NT2/D1 (cell line): ENCODE measurements at places on chromosomes 3 and 15.

DNA sequence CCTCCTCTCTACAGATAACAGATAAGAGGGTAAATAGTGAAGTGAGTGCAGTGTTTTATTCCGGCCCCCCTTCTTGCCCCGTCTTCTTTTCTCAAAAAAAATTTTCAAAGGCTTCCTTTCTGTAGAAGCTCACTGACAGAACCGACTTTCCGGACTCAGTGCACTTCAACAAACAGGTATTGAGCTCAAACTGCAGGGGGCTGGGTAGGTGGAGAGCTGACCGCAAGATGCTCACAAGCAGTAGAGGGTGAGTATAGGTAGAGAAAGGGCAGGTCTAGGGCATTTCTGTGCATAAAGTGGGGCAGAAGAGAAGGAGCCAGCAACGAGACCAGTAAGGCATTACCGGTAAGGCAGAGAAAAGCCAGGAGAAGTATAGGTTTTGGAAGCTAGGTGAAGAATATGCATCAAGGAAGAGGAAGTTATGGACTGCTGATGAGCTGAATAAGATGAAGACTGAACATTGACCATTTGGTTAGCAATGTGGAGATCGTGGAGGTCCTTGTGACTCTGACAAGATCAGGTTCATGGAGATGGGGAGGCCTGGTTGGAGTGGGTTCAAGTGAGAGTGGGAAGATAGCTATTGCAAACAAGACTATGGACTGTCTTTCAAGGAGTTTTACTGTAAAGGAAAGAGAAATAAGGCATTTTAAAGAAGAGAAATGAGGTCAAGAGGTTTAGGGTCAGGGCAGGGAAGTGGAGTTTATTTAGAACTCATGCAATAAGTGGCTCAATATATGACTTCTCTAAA, 97.4 kb downstream of the ST6GAL1 start:
- DNase-seq: no peak

GRCh38 chr15:77993374-77993911, 84.1 kb downstream of the TBC1D2B start:
- DNase-seq: no peak

DNA sequence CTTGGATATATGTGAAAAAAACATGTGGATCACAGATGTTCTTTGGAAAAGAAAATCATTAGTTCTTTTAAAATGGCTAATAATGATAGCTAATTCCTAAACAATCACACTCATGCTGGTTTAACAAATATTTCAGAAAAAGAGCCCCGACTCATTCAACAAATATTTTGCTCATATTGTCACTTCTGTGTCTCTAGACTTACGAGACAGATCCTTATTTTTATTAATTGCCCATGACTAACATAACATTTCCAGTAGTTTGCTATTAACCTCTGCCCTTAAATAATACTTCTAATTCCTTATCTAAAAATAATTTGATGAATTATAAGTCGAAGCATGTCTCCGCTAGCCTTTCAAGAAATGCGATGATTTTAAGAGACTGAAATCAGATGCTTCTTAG, 70.4 kb downstream of the SATB1 start:
- no peak for DNase-seq

GRCh38 chr15:44719293-44719999, 8.1 kb downstream of the B2M start:
- no peak for DNase-seq

DNA sequence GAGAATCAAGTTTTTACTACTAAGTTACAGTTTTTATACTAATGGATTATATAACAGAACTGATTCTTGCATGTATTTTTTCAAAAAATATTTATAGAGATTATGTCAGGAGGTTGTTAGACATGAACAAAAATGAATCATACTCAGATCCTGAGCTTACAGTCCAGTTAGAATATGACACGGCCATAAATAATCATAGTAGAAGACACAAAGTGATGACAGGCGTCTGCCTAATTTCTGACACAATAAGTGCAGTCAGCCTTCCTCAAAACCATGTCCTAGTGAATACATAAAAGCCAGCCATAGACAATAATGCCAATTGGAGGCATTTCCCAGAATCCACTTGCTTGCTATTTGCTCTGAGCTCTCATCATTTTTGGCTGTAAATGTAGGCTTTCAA, 81.7 kb upstream of the POU1F1 start:
- DNase-seq: no peak

GRCh38 chr3:18864933-18865731, 283.2 kb upstream of the KCNH8 start:
- no peak for DNase-seq
